ENCODE measurements at places on chromosomes 11 and 22.

- DNase-seq, result no peak
These were observed 1732.5 kb upstream of the RAG2 start for GRCh38 chr11:38330578-38330977.

GRCh38 chr22:31840585-31840984, 86.8 kb downstream of the DEPDC5 start:
- DNase-seq, result no peak

- no peak for DNase-seq
These were observed 34.0 kb downstream of the KCNQ1OT1 start for GRCh38 chr11:2665526-2666400.

DNA sequence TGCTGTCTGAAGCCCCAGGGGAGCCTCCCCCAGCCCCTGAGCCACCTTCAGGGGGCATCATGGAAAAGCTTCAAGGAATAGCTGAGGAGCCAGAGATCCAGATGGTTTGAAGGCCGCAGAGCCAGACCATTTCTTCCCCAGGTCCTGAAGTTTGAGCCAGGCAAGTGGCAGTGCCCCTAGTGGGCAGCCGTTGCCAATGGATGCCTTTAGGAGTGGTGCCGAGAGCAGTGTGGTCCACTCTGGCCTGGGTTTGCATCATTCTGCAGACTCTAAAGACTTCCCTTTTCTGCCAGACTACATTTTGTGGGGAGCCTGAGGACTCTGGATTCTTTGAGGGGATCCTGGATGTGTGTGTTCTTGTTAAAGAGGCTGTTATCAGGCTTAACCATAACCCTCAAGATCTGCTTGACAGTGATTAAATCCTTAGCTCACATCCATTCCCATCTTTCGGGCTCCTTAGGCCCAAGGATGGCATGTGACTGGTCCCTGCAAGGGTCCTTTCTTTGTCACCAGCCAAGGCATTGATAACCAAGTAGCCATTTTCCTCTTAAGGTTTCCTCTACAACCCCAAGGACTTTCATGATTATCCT, 13.1 kb downstream of the HINFP start:
- no peak for DNase-seq

DNA sequence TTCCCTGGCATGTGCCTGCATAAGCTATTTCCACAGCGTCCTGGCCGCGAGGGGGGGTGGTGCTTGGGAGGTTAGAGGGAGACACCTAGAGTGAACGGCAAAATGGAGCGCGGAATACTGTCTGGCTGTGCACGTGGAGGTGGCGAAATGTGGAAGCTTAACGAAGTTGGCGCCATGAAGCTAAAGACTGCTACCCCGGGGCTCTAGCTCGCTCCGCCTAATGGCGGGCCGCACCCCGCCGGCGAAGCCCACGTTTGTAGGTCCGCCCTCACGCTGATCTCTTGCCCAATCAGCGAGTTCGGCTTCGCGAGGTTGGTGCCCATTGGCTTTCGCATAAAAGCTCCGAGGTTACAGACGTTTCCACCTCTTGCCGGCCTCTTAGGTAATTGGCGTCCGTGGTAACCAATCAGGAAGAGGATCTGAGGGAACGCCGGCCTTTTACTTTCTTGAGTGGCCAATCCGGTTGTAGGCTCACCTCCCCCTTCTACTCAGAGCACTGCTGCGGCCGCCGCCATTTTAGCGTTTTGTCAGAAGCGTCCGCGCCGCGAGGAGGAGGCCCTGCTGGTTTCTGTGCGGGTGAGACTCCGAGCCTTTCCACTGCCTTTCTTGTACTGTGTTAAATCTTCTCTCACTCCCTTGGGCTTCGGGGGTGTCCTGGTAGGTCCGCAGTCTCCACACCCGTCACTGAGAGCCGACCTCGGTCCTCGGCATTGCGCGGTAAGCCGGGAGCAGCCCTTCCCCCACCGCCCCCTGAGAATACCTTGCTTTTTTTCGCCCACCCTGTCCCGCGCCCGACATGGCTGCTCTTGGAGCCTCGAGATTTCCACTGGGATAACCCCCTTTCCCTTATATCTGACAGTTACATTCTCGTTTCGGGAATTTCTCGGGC, at the start of gene RBM4:
RBM4 (plus strand) TSS at position 527 of the 889 bp plus-strand sequence. CDS start 1,009 bp downstream, outside the sequence.
- peak; percentile 99 for DNase-seq

DNA sequence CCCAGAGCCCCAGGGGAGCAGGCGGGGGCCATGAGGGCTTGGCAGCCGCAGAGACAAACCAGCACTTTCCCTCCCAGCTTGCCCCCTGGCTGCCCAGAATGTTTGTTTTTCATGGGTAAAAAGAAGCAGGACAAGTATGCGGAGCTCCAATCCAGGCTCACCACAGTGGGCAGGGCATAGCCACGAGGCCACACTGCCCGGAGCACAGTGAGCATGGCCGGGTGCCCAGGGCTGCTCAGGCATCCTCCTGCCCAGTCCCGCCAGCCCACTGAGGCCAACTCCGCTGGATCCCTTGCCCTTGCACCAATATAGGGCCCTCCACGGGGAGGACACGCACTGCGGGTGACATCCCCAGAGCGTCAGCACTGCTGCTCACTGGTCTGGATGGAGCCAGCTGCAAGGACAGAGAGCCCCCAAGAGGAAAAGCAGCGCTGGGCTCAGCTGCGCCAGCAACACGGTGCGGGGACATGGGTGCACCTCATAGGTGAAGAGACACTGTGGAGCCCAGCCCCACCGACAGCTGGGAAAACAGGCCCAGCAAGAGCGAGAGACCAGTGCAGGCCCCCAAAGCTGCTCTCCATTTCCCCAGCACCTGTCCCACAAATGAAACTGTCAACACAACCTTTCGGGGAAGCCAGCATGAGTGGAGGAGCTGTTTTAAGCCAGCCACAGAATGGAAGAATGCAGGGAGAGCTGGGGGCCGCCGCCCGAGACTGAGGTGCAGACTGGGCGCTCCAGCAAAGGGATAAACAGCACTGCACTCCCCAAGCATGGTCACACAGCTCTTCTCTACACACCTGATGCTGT, 24.8 kb downstream of the ARVCF start:
- DNase-seq, result no peak

- DNase-seq, result no peak
These were observed 34.2 kb downstream of the MICAL2 start for GRCh38 chr11:12144330-12145174.

GRCh38 chr11:66713746-66714480, 15.1 kb downstream of the SPTBN2 start:
- DNase-seq, result no peak

DNA sequence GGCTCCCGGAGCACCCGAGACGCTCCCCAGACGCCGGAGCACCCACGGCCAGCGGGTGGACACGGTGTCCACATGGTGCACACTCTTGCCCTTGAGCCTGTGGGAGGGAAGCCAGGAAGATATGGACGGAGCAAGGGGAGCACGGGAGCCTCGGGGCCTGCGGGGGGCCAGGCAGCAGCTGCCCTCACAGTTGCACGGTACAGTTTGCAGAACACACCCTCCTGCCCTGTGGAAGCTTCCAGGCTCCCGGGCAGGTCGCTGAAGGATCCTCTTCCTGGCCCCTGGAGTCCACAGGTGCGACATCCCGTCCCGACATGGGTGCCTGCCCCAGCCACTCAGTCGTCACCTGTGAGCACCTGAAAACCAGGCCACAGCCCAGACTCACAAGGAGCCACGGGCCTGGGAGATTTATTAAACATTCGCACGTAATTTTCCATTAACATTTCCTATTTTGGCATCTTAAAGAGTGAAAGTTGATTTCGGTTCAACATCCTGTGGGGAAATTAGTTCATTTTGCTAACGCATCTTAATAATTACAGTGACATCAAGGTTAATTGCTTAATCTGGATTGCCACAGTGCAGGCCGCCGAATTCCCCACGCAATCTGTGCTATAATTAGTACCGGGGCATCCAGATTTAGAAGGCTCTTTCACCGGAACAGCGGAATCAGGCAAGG, 253.3 kb downstream of the BRD1 start:
- no peak for DNase-seq

GRCh38 chr11:118606844-118607228, 579 bp upstream of the PHLDB1 start:
- no peak for DNase-seq

- no peak for DNase-seq
These were observed 22.5 kb downstream of the CYTH4 start for GRCh38 chr22:37304595-37305343.

GRCh38 chr22:50019316-50019715, 6.8 kb upstream of the IL17REL start:
- no peak for DNase-seq

- no peak for DNase-seq
These were observed 199.2 kb upstream of the CTSC start for GRCh38 chr11:88536616-88537265.

DNA sequence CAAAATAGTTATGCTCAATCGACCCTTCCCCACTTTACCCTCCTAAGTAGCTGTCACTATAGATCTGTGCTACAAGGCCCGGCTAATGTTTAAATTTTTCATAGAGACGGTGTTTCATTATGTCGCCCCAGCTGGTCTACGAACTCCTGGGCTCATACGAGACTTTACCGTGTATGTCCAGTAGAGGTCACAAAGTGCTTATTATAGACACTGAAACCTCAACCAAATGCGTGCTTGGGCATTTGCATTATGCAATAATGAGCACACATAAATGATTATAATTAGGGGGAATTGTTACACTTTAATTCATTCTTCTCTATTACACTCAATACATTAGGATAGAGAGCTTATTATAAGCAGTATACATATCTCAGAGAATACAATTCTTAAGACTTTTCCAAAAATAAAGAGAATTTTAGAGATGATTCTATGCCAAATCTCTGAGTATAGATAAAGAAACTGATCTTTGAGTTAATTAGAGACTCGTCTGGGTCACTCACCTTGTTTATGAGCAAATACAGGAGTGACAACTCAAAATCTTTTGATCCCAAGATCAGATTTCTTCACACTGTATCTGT, 12.5 kb upstream of the MRPL16 start:
- DNase-seq, result no peak

DNA sequence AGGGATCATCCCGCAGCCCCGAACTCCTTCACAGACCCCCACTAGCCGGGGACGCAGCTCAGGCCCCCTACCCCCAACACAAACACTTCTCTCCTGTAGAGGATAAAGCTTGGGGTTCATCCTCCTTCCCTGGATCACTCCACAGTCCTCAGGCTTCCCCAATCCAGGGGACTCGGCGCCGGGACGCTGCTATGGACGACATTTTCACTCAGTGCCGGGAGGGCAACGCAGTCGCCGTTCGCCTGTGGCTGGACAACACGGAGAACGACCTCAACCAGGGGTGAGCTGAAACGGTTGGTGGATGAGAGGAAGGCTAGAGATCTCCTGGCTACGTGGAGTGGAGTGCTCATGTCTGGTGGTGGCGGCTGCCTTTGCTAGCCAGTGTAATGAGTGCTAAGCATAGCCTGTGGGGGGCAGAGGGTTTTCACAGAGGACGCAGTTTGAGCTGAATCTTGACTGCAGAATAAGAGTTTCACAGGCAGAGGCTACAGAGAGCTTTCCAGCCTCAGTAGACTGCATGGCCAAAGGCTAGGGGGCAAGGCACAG, 580 bp downstream of the ILK start:
- DNase-seq, result peak; percentile 2

GRCh38 chr11:69167916-69168691, 12.4 kb downstream of the SMIM38 start:
- DNase-seq, result no peak

- DNase-seq, result no peak
These were observed 59.5 kb downstream of the FAT3 start for GRCh38 chr11:92284107-92284506.

- DNase-seq, result no peak
These were observed 22.2 kb downstream of the BLID start for GRCh38 chr11:122093731-122094275.

- no peak for DNase-seq
These were observed 28.6 kb upstream of the BID start for GRCh38 chr22:17802822-17803221.

GRCh38 chr11:45651156-45651555, 14.3 kb downstream of the CHST1 start:
- DNase-seq, result no peak

GRCh38 chr22:42627981-42628380, 12.4 kb downstream of the ATP5MGL start:
- no peak for DNase-seq

- no peak for DNase-seq
These were observed 42.8 kb upstream of the ALKBH3 start for GRCh38 chr11:43837879-43838278.

GRCh38 chr11:66591175-66591574, 1.7 kb downstream of the CCDC87 start:
- DNase-seq, result no peak

- no peak for DNase-seq
These were observed 70.3 kb upstream of the TP53I11 start for GRCh38 chr11:45021001-45021400.

DNA sequence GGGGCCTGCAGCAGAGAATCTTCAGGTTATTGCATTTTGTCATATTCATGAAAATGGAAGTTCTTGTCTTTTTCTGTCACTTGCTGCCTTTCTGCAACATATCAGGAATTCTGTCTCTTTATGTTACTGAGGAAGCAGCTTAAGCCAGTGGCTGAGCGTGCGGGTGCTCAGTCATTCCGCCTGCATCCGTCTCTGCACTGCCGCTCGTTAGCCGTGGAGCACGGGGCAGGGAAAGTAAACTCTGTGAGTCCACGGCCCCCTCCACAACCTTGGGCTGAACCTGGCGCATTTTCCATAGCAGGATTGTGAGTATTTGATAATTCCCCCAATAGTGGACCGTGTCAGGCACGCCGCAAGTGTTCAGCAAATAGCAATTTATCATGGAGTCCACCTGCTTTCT, 1007.7 kb downstream of the BRD1 start:
- DNase-seq, result no peak

- peak; percentile 25 for DNase-seq
These were observed 1.4 kb upstream of the NEFH start for GRCh38 chr22:29478326-29479276.

DNA sequence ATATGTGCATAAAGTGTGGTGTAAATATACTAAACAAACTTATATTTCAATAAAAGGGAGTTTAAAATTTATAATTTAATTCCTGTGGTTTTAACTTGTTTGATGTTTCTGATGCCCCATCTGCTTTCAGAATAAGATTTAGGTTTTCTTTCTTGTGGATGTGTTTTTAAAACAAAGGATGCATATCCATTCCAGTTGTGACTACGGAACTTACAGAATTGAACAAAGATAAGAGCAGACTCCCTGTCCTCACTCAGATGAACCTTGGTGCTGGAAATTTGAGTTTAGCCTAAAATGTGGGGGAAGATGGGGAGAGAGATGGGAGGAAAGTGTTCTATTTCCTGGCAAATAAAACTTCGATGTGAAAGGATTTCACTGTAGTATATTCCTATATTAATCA, 2.5 kb downstream of the FJX1 start:
- no peak for DNase-seq

All from NCI-H1694 treated with DMSO at 0.1 percent for 48 hours (cell line).